ENCODE measurements at places on chromosomes 1 and 21.
A peak's percentile ranks its signal among the peaks of the same experiment; 100 is the strongest.

GRCh38 chr1:224534731-224535130, 81.4 kb upstream of the CNIH3 start:
- DNase-seq = no peak

- DNase-seq = no peak
These were observed 184.5 kb downstream of the FASLG start for GRCh38 chr1:172843444-172843843.

- no peak for DNase-seq
These were observed 185.4 kb downstream of the LMO4 start for GRCh38 chr1:87513966-87514660.

DNA sequence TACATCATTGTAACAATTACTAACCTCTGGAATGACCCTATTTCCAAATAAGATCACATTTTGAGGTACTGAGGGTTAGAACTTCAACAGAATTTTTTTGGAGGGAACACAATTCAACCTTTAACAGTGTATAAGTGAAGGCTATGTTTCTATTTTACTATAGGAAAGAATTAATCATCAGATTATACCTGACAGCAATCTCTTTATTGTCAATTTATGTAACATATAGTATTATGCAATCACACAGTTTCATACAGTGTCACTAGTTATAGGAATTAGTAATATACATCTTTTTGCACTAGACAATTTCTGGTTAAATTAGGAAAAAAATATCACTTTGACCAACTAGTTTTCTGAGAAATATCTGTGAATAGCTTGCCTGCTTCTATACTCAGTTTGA, 59.1 kb downstream of the MSH4 start:
- no peak for DNase-seq

DNA sequence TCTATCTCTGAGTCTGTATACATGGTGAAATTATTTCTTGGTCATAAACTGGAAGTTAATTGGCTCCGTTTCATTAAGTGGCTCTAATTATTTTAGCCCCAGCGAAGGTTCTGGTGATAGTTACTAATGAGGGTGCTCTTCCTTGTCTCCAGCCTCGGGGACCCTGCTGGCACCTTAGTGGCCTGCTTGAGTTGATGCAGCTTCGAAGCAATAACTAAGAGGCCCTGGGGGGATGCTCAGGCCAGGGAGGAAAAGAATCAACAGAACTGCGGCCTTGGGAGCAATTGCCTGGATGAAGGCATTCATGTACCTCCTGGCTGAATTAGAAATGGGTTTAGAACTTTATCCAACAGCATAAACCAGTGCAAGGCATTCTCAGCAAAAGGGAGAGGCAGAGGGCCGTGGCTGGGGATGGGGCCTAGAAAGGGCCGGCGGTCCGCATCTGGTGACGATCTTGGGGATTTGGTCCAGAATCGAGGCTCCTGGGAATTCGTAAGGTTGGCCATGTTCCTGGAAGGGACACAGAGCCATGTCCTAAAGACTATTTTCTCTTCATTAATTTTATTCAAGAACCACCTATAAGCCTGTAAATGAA, 100.0 kb upstream of the AJAP1 start:
- DNase-seq = no peak

DNA sequence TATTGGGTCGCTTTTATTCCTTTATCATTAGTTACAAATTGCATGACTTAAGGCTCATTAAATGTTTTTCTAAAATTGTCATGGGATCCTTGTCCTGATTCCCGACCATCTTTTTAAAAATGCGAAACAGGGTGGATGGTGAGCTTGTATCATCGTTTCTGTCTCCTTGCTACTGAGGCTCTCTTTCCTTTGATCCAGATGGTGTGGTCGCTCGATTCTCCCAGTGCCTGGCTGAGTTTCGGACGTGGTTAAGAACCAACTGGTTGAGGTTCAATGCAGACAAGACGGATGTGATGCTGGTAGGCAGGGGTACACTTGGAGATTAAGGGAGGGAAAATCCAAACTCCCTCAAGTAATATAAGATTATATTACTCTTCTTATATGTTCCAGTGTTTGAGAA, 1.2 kb downstream of the MIER1 start:
- no peak for DNase-seq

DNA sequence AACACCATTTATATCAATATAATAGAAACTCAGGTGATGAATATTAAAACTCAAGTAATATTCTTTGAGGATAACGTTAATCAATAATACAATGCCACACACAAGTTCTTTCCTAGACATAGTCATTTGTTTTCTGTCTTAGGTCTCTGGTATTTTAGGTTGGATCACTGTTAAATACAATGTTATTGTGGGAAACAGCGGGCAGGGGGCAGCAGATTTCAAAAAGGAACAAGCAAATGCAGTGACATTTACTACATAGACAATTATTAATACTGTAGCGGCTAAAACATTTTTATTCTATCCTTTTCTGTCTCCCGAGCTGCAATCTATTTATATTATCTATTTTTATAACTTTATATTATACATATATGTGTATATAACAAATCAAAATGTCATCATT, 186.4 kb upstream of the ZNHIT6 start:
- peak; percentile 32 for DNase-seq

DNA sequence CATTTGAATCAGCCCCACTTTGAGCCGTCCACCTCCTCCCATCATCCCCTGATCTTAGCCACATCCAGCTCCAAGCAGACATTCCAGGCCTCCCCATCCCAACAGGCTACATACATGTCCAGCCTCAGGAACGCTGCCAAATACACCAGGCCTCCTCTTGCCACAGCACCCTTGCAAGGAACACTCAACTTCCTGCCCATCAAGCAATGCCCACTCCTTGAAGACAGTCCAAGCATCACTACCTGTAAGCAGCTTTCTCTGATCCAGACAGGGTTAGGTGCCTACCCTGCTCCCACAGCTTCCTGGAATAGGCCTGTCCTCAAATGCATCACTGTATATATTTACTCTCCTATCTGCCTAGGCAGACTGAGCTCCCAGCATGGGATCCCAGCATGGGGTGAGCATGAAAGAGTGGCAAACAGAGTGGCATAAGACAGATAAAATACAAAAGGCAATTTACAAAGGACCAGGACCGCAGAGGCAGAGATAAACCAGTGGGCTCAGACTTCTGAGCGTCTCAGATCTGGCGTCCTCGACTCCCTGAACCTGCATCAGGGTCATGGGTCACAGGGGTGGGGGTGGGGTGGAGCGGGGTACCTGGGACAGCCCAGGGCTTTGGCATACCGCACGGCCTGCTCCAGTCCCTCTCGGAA, 816 bp downstream of the HYI start:
- DNase-seq = peak; percentile 13

DNA sequence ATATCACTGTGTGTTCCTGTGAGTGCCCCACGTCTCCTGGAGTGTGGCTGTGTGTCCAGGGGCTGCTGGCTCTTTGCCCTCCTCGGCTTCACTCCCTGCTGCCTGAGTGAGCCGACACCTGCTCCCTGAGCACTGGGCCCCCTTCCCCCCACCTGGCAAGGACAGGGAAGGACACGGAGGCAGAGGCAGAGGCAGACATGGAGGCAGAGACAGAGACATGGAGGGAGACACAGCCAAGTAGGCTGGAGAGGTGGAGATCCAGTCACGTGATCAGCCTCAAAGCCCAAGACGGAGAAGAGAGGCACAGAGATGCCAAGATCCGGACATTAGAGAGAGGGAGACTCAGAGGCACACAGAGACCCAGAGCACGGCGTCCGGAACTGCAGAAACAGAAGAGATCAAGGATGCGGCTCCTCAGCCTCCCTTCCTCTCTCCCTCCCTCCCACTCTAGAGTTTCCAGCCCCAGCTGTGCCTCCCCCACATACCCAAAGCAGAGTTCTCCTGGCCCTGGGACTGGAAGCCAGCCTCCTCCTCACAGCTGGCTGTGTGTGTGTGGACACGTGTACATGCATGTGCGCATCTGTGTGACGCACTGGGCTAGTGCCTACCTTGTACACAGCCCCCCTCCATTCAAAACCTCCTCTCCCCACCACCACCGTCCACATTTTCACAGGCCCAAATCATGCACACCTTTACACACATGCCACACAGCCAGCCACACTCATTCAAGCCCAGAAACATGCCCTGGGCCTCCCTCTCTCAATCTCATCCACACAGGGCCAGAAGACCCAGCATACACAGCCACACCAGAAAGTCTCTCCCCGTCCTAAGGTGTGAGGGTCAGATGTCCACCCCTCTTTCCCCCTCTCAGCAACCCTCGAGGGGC, 39.1 kb upstream of the WASF2 start:
- peak; percentile 61 for DNase-seq

GRCh38 chr1:221381910-221382623, 359.8 kb downstream of the DUSP10 start:
- peak; percentile 58 for DNase-seq

GRCh38 chr1:78619803-78620579, at the start of gene IFI44L:
IFI44L (plus strand) TSS chr1:78620448; CDS start chr1:78627916, 7,468 bp downstream.
- peak; percentile 48 for DNase-seq

GRCh38 chr1:38009088-38009840, 3.3 kb upstream of the UTP11 start:
- peak; percentile 70 for DNase-seq

DNA sequence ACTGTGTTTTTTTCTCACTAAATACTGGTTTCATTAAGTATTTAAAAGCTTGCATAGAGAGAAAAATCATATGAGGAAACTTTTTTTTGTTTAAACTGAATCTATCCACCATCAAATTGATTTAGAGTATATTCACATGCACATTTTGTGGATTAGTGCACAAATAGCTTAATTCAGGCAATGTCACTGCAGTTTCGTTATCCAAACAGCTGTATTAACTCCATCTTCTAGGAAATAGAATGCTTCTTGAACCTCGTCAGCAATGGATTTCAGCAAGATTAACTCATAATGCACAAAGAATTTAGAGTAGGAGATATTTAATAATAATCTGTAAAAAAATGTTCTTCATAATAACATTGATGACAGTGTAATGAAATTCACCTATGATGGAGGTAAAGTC, 37.5 kb downstream of the NEXN start:
- DNase-seq = no peak

GRCh38 chr1:3183813-3184212, 114.8 kb downstream of the PRDM16 start:
- DNase-seq = no peak

DNA sequence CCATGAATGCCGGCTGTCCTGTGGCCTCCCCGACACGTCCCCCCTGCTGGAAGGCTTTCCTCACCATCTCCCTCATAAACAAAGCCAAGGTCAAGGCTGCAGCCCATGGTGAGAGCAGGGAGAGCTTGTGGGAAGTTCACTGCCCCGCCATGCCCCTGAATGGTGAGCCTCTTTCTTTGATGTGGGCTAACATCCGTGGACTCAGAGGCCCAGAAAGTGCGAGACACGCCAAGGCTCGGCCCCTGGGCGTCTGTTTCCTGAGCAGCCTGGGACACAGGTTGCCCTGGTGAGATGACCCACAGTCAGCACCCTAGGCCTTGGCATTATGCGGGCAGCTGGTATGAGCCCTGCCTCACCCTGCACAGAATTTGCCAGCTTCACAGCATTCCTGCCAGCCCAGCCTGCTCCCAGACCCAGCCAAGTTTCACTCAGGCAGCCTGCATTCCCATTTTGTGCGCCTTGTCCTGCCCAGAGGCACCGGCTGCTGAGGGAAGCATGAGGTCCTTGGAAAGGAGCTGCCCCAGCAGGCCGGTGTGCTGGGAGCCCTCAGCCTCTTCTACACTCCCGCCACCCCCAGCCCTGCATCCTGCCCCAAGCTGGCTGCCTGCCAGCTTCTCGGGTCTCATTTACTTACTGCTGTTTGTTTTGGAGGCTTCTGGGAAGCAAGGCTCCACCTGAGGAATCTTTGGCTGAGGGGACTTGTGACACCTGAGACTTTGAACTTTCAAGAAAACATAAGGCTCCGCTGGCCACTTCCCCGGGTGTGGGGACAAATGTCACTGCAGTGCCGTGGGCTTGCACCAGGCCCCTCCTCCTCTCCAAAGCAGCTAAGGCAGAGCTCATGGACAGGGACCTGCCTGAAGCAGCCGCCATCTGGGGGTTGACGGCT, 31.9 kb downstream of the NEK2 start:
- DNase-seq = no peak

DNA sequence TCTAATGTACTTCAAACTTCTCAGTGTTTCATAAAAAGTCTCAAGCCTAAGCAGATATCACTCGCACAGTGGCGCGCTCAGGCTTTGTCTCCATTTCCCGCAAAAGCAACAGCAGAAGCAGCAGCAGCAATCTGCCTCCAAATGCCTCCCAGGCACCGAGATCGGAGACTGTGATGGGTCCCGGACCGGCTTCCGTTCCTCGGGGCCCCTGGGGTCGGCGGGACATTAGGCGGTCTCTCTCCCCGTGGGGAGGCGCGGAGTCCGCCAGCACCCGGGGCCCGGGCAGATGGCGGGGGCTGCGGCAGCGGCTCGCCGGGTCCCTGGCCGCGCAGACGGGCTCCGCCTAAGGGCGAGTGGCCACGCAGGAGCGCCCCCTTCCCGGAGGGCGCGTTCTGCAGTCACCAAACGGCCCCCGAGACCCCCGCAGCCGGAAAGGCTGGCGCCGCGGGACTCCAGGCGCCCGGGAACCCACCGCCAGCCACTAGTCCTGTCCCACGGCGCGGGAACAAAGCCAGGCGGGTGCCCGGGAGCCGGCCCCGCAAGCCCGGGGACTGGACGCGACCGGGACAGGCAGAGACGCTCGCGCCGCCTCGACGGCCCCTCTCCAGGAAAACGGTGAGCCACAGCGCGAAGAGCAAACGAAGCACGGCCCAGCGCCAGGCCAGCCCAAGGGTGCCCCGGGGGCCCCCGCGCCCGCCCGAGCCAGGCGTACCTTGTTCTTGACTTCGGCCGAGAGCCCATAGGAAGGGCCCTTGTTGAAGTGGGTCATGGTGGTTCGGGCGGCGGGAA, 590 bp downstream of the CNN3 start:
- DNase-seq = no peak

- no peak for DNase-seq
These were observed 51.2 kb downstream of the IL23R start for GRCh38 chr1:67217417-67217816.

- peak; percentile 70 for DNase-seq
These were observed 582 bp downstream of the ORC1 start for GRCh38 chr1:52403566-52404115.

DNA sequence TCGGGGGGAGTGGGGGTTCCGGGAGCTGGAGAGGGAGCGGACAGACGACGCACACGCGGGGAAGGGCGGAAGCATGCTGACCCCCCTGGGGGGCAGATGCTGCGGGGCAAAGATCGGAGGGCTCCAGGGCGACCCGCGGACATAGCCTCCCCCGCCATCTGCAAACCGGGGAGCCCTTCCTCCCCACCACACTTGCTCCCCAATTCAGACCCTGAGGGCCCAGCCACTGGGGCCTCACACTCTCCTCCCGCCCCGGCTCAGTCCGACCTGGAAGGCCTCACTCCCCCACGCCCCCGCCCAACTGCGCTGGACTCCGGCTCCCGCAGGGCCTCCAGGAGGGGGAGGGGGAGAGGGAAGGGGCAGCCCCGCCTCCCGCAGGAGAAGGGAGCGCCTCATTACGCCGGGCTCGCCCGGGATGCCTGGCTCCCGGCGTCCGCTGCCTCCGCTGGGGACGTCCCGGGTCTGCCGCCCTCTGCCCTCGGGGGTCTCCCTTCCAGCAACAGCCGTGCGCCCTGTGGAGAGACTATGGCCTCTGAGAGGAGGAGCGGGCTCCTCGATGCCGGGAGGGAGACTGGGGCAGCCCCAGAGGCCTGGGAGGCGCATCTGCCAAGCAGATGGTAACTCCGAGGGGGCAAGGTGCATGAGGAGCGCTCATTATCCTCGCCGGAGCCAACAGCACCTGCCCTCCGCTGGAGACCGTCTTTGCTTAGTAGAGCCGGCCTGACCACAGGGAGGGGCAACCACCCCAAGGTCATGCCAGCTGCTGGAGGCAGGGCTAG, 636 bp upstream of the CAMK2N1 start:
- DNase-seq = no peak

- DNase-seq = peak; percentile 33
These were observed 66.9 kb upstream of the LRIF1 start for GRCh38 chr1:111030590-111030989.

- no peak for DNase-seq
These were observed 11.1 kb downstream of the RXFP4 start for GRCh38 chr1:155952505-155952890.
